ENCODE measurements at places on chromosomes 6 and 20. TPM values are rescaled to one million over a fixed set of nuclear protein-coding genes. Genes with fewer than 3 reads are reported as not detected.

DNA sequence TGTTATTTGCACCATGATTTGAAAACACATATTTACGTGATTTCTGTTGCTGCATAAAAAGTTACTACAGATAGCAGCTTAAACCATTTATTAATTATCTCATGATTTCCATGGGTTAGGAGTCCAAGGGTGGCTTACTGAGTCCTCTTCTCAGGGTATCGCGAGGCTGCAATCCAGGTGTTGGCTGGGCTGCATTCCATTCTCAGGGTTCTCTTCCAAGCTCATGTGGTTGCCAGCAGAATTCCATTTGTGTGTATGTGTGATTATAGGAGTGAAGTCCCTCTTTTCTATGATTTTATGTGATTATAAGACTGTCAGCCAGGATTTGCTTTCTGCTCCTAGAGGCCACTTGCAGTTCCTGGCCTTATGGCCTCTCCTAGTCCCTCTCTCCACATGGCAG is 135.1 kb downstream of the FAM83B start:
- DNase-seq, result no peak

- DNase-seq, result no peak
Observed at GRCh38 chr6:62803094-62803493, 408.2 kb upstream of the FKBP1C start.

DNA sequence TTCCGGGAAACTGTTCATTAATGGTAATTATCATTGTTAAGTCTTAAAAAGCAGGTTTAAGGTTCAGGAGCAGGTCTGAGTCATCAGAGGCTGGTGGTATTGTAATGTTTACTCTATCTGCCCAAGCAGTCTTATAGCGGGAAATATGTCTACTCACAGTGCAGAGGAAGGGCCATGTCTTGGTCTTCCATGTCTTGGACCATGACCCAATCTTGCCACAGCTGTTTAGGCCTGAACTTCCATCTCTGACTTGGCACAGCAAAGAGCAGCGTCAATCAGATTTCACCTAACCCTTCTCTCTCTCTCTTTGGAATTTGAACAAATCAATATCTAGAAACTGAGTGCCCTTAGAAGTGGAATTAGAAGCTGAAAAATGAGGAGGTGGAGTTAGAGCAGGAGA is 25.8 kb downstream of the SLC2A12 start:
- no peak for DNase-seq

The CST4 gene
- total RNA-seq, result not detected

The PRSS16 gene
- total RNA-seq, result not detected

DNA sequence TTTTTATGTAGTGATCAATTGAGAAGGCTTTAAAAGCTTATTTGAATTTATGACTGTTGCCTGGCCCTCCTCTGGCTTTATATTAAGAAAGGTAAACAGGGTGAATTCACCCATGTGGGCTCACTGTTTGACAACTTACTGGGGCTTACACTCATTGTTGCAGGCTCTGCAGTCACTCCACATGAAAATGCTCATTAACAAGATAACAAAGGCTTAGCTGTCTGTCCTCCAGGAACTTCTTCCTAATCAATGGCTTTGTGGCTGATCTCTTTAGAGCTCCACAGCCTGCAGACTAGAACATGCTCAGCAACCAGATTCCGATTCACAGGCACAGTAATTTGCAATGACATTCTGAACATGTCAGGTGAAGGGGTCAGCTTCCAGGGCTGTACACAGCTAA is 323.2 kb upstream of the MAN1A1 start:
- no peak for DNase-seq

DNA sequence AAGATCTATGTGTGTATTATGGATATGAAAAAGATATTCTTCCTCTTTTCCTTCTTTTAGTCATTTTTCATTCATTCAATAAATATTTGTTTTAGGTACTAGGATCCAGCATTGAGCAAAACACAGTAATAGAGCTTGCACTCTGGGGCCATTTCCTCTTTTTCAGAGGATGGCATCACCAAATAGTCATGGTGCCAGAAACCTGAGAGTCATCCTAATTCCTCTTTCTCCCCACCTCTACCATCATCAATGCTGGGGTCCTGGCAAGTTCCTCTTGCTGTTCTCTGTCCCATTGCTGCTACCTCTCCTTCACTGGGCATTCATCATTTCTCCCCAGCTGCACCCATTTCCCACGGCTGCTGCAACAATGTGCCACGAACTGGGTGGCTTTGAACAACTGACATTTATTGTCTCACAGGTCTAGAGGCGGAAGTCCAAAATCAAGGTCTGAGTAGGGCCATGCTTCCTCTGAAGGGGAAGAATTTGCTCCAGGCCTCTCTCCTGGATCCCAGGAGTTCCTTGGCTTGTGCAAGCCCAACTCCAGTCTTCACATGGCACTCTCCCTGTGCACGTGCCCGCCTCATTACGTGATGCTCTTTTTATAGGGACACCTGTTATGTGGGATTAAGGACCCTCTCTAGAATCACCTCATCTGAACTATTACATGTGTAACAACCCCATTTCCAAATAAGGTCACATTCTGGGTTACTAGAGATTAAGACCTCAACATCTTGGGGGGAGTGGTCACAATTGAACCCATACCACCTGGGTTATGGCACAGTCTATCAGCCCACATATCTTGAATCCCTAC is 9.5 kb upstream of the IGF2R start:
- no peak for DNase-seq

The DEFB132 gene
- not detected for total RNA-seq

GRCh38 chr6:140736231-140736630 is 1361.8 kb upstream of the CITED2 start:
- no peak for DNase-seq

DNA sequence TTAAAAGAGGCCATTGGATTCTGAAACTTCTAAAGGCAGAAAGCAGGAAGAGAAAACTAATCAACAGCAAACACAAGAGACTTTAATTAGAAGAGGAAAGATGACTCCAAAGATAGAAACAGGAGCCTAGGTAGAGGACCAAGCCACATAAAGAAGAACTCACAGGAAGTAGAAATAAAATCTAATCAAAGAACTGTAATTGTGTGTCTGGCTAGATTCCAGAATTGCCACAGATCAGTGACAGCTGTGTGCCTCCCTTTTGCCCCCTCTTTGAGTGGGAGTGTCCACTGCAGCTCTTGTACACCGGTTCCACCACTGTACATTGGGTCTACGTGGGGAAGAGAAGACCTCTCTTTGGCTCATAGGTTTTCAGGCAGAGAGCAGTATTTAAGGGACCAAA is 22.3 kb upstream of the THEMIS start:
- DNase-seq, result no peak

GRCh38 chr6:35439308-35439707 is 12.8 kb upstream of the FANCE start:
- no peak for DNase-seq

GRCh38 chr6:119109654-119110325 is 31.3 kb upstream of the FAM184A start:
- DNase-seq, result no peak

GRCh38 chr20:44461142-44461802 is 14.4 kb upstream of the TTPAL start:
- no peak for DNase-seq

DNA sequence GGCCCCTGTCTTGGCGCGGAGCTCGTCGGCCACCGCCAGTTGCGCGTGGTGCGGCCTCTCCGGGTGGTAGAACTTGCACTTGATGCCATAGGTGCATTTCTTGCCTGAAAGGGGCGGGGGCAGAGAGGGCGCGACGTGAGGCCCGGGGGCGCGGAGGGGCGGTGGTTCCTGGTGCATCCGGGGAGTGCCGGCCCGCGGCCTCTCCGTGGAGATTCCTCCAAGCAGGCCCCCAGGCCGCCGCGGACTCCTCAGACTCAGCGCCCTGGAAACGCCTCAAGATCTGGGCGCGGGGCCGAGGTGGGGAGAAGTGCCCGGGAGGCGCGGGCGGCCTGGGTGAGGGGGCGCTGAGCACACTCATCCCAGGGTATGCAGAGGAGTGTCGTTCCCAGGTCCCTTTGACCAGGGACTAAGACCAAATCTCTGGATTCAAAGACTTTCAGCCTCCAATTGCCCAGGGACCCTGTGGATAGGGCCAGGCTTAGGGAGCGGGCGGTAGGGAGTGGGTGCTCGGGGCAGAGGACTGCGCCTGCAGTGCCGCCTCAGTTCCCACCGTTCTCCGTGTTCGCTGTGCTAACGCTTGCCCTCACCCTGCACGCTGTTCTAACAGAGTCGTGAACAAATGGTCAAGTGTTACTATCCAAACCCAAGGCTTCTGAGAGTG is 33.3 kb downstream of the ZC3H12D start:
- DNase-seq, result peak; percentile 37

Data from psoas muscle (tissue), 8 donors.